Renal cortex interstitium (tissue), 15 donors: ENCODE measurements at places on chromosomes 3 and 15. TPM values are rescaled to one million over a fixed set of nuclear protein-coding genes. Genes with fewer than 3 reads are reported as not detected.

Gene TRMT10C
- 32.7 TPM for polyA plus RNA-seq

Gene C3orf52
- 7.9 TPM for polyA plus RNA-seq

Gene TLR9
- polyA plus RNA-seq, result 0.09 TPM

Gene IL17RE
- polyA plus RNA-seq, result 14.5 TPM

Gene IL5RA
- 0.32 TPM for polyA plus RNA-seq

Gene ZCWPW2
- polyA plus RNA-seq, result 1.7 TPM

Gene C2CD4A
- 0.34 TPM for polyA plus RNA-seq

Gene AP2M1
- 329 TPM for polyA plus RNA-seq

Gene TMCO5A
- not detected for polyA plus RNA-seq

Gene GOLGA8J
- 0.32 TPM for polyA plus RNA-seq

Gene ARHGEF3
- 71.4 TPM for polyA plus RNA-seq

Gene INSYN1
- polyA plus RNA-seq, result 11.1 TPM

GRCh38 chr3:123815981-123816380 lies 68.2 kb downstream of the MYLK start:
- no peak for DNase-seq

- DNase-seq, result no peak
Measured at GRCh38 chr15:77221174-77221573, 150.3 kb upstream of the TSPAN3 start.

GRCh38 chr3:117603097-117603496 lies 893.5 kb downstream of the TUSC7 start:
- no peak for DNase-seq

GRCh38 chr3:161393803-161394202 lies 22.5 kb upstream of the SPTSSB start:
- no peak for DNase-seq

GRCh38 chr3:8136553-8136952 lies 365.1 kb upstream of the LMCD1 start:
- DNase-seq, result no peak

DNA sequence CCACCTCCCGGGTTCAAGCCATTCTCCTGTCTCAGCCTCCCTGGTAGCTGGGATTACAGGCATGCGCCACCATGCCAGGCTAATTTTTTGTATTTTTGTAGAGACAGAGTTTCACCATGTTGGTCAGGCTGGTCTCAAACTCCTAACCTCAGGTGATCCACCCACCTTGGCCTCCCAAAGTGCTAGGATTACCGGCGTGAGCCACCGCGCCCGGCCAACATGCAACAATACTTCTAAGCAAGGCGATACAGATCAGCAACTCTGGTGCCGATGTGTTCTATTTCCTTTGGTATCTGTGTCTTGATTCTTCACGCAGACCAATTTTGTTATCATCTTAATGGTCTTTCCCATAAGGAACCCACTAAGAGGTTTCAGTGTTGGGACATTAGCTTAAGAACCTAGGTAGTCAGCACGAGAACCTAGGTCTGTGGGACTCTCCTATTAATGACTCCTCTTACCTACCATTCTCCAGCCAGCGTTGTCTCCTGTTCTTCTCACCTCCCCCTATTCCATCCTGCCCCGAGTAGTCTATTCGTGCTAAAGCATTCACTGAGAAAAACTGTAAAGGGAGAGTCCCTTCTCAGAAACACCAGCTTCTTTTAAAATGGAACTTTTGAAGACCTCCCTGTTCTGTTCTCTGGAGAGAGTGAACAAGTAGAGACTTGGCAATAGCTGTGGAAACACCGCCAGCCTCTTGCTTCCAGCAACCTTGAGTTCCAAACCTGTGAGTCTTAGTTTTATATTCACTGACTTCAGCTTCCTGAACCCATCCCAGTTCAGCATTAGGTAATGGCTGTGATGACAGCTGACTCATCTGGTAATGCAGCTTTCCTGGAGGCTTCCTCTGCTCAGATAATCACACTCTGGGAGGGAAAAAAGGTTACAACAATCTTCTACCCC lies 61.2 kb downstream of the TSC22D2 start:
- DNase-seq, result no peak

GRCh38 chr3:142998439-142998838 lies 2.9 kb upstream of the U2SURP start:
- no peak for DNase-seq

GRCh38 chr3:127351321-127351720 lies 63.5 kb upstream of the PRR20G start:
- no peak for DNase-seq

DNA sequence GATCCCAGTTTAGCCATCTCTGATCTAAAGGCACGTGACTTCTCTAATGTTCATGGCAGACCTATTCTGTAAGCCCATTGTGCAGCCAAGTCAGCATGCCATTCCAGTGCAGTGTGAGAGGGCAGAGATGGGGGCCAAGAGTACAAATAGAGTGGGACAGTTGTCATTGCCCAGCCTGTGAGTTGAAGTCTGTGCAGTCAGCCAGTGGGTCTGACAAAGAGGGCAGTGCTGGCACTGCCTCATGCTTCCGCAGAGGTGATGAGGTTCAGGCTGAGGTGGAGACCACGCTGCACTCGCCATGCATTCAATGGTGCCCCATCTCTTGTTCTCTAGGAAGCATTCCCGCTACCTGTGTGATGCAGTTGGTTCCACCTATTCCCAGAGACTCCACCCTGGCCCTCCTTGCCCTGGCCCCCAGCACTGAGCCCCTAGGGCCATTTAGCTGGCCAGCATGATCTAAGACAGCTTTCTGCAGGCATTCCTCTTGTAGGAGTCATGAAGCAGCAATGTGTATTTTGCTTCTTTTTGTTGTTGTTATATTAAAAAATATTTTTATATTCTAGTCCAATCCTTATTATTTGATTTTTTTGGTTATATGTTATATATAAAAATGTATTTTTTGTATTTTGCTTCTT lies 3.7 kb downstream of the MRAS start:
- DNase-seq, result no peak

DNA sequence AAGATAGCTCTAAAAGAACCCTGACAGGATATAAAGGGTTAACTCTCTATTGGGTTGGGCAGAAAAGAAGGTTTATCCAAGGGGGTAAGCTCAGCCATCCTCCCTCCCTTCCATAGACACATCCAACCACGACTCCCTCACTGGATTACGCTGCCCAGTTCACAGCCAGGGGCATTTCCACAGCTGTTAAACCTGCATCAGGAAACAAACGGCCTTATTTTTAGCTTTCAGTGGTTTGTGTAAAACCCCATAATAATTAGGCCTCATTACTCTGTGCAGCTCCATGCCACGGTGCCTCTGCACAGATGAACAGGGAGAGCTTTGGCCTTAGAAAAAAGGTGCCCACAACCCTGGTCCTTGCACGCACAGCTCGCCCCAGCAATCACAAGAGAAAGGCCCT lies 110.6 kb downstream of the GABRB3 start:
- DNase-seq, result no peak

GRCh38 chr15:58268746-58269267 lies 130.6 kb downstream of the AQP9 start:
- no peak for DNase-seq

DNA sequence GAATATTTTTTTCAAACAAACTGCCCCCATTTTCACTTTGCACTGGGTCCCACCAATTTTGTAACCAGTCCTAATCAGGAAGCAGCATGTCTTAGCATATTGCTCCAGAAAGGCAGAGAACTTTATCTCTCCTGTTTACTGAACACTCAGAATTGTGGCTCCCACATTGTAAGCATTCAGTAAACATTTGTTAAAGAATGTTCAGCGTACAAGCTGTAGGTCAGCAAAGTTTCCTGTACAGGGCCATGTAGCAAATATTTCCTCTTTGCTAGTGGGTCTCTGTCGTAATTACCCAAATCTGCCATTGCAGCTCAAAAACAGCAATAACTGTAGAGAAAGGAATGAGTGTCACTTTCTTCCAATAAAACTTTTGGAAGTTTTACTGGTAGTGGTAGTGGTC lies 393.3 kb downstream of the GRM7 start:
- no peak for DNase-seq

GRCh38 chr15:34810443-34811129 lies 15.2 kb upstream of the ACTC1 start:
- DNase-seq, result no peak

GRCh38 chr15:64800476-64800875 lies 25.0 kb downstream of the PIF1 start:
- DNase-seq, result no peak

GRCh38 chr15:71611553-71612396 lies 198.6 kb upstream of the NR2E3 start:
- no peak for DNase-seq

- no peak for DNase-seq
Measured at GRCh38 chr3:72606005-72606800, 242.0 kb downstream of the SHQ1 start.

DNA sequence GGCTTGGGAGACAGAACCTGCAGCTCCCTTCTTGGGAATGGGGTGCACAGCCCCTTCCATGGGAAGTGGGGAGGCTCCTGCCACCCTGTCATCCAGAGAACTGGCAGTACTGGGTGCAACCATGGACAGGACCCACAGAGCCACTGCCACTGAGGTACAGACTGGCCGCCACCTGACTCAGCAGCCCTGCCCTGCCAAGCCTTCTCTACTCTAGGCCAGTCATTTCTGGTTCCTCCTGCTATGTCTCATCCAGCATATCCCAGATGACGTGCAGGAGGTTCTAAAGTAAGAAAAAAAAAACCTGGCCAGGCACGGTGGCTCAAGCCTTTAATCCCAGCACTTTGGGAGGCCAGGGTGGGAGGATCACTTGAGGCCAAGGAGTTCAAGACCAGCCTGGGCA lies 76.9 kb upstream of the RPL32 start:
- DNase-seq, result no peak

DNA sequence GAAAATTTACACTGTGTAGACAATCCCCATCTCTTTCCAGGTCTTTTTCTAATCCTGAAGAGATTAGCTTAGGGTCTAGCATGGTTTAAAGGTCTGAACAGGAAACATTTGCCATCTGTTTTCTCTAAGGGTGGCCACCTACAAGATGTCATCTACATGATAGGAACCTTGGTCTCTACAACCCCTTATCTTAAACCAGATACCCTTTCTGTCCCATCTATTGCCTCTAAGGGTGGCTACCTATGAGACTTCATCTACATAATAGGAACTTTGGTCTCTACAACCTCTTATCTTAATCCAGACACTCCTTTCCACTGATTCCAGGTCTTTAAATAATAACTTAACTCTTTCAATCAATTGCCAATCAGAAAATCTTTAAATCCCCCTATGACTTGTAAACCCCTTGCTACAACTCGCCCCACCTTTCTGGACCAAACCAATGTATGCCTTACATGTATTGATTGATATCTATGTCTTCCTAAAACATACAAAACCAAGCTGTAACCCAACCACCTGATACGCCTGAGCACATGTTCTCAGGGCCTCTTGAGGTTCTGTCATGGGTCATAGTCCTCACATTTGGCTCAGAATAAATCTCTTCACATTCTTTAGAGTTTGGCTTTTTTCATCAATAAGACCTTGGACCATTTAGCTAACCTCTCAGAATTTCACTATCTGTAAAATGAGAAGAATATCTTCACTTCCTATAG lies 605.0 kb downstream of the TUSC7 start:
- no peak for DNase-seq

- DNase-seq, result no peak
Measured at GRCh38 chr3:112770032-112770626, 76.5 kb downstream of the CD200R1L start.
